ENCODE measurements at places on chromosomes 3 and 15.

GRCh38 chr3:194404365-194405140 is 5.5 kb upstream of the GP5 start:
- no peak for DNase-seq

GRCh38 chr15:69991551-69991980 is 106.2 kb downstream of the TLE3 start:
- no peak for DNase-seq

GRCh38 chr3:100289339-100289738 is 28.5 kb downstream of the TBC1D23 start:
- no peak for DNase-seq

DNA sequence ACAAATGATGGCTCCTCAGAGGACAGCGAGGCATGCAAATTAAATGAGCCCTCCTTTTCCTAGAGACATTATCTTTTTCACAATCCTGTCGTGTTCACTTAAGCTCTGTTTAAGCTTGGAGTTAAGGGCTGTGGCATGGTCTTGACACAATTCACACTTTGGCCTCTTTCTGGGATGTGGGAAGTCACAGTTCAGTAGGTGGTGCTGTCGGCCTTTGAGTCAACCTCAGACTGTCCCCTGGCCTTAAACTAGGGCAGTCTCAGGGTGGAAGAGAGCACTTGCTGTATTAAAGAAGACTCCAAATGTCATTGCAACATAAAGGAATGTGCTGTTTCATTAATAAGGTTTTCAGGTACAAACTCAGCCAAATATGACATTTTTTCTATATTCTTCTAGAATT is 351.0 kb downstream of the MCTP2 start:
- no peak for DNase-seq

DNA sequence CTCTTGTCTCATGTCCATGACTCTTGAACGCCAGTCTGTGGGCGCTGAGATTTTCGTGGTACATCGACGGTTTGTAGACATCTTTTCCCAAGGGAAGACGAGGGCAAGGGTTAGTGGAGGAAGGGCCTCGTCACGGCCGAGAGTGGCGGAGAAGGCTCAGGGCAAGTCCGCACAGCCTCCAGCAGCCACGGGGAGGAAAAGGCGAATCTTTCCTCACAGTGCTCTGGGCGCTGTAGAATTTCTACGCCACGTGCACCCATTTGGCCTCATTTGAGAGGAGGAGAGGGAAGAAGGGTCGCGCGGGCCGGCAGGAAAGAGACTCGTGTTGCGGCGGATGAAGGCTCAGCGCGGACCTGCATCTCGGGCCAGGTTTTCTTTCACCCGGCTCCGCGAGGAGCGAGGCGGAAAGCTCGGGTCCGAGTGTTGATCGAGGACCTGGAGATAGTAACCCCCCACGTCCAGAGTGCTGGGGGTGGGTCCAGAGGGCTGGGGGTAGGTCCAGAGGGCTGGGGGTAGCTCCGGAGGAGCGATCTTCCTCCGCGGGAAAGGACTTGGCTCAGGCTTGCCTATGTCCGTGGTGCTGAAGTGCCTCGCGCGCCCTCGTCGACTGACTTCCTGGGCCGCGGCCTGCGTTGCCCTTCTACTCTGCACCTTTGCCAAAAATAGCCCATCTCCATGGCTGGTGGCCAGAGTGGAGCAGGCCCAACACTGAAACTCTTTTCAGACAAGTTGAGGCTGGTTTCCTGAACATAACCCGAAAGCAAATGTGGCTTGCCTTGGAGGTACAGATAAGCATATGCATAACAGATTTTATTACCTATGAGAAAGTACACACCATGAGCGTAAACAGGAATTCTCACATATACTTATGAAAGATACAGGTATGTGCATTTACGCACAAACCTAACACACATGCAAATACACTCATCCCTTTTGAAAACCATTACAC is 1.1 kb downstream of the SLC35G2 start:
- no peak for DNase-seq

GRCh38 chr3:115720983-115721382 is 97.7 kb downstream of the GAP43 start:
- no peak for DNase-seq

- no peak for DNase-seq
Observed at GRCh38 chr3:38500688-38501417, 4.7 kb downstream of the EXOG start.

DNA sequence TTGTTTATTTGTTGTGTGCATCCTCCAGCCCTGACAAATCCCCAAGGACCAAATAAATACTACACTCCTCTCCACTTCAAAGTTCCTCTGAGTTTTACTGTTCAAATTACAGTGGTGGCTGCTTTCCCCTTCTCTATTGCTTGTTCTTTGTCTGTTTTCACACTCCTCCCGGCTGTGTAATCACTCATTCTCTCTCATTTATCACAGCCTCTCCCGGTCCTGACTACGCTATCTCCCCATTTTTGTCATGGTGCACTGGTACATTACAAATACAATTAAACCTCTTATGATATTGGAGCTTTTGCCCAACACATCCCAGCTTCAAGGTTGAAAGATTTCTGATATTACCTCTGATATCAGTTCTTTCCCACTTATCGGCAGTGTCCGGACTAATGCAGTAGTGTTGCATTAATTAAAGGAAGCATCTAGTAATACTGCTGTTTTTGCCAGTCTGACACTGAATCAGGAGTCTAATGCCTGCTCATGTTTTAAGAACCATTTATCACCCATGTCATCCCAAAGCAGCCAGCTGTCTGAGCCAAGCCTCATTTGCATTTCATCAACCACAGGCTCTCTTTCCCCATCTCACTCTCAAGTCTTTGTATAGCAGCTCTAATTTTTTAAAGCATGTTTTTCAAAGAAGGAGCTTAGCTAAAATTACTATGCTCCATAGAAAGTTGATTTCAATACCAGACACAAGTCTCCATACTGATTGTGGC is 740.5 kb downstream of the ROBO2 start:
- DNase-seq = no peak

GRCh38 chr15:97748576-97748975 is 211.9 kb upstream of the ARRDC4 start:
- DNase-seq = no peak

DNA sequence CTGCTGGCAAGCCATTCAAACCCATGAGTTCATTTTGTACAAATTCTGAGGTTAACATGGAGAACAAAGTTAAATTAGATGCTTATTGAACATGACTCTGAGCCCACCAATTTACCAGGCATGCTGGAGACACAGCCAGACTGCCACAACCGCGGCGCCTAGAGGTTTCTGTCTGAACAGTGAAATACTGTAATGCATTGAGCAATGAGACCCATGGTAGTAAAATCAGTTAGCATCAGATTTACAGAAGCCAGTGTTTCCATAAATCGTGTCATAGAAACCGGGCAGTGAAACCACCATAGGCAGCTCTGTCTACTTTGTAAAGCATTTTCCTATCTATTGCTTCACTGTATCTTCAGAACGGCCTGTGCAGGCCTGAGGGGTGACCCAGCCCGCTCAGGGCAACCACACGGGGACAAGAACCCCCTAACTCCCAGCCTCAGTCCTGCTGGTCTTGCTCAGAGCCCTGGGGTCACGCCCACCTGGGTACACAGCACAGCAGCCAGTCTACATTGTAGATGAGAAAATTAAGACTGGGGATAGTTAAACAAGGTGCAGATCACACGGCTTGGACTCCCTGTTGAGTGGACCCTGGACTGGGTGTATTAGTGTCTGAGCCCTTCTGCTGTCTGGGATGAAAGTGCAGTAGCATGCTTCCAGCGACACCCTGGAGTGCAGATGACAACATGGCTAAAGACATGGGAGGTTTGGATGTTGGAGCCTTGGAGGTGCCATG is 44.2 kb downstream of the MGLL start:
- no peak for DNase-seq

DNA sequence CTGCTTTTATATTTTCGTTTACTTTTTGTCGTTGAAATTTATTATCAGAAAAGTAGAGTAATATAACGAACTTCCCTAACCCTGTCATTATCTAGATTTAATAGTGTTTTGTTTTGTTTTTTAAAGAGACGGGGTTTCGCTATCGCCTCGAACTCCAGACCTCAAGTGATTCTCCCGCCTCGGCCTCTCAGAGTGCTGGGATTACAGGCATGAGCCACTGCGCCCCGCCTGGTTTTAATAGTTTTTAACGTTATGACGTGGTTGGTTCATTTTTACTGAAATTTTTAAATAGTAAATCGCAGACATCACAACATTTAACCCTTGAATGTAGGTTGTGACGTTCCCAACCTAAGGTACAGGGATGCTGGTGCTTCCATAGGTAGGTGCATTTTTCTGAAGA is 1.0 kb downstream of the NGRN start:
- DNase-seq = no peak

- DNase-seq = no peak
Observed at GRCh38 chr15:51738553-51738952, 1.1 kb upstream of the LYSMD2 start.

DNA sequence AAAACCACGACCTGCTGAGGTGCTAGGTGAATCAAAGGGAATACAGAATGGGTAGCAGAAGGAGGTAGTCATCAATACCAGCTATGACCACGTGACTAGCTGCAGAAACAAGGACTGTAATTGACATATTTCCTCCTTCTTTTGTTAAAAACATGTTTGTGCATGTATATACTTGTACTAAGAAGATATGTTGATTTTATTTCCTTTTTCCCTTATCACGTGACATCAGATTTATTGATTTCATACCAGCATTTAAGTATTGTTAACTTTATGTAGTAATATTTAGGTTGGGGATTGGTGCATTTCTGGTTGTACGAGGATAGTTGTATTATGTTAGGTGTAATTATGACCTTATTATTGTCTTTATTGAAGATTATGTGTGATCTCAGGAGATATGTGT is 36.2 kb downstream of the PEX5L start:
- DNase-seq = no peak

DNA sequence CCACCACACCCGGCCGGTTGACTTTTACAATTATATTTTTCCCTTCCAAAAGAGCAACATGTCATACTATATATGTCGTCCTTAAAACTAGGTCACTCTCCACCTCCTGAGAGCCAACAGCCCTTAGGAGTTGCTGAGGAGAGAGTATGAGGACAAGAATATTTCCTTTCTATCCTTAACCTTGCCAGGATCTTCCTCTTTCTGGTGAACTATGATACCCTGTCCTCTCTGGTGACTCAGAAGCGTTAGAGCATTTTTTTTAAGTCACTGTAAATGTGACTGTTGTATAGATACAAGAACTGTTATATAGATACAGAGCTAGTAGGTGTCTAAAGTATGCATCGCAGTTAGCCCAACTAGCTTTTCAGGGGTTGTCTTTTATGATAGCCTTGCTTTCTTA is 33.7 kb upstream of the MTHFS start:
- DNase-seq = no peak

- DNase-seq = no peak
Observed at GRCh38 chr3:187013159-187013716, 82.9 kb downstream of the ST6GAL1 start.
